ENCODE measurements at places on chromosomes 3 and 15. TPM values are rescaled to one million over a fixed set of nuclear protein-coding genes. Genes with fewer than 3 reads are reported as not detected.

DNA sequence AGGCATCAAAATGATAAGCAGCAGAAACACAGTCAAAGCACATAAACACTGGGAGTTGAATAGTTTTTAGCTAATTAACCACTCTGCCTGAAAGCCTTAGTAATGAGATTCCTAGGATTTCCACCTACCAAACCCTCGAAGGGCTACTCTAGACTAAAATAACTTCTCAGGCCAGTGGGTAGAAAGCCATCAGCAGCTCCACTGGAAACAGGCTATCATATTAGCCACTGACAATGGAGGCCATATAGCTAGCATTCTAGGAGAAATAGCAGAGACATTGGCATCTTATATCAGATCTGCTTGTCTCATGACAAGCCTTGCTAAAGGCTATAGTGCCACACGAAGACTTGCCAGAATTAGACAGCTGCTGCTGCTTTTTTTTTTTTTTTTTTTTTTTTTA, 4.5 kb upstream of the CAPN3 start:
- H3K27me3 ChIP-seq: no peaks in the 10 kb centered on the region
- DNase-seq: no peak
- no peaks in the 10 kb centered on the region for H3K4me1 ChIP-seq
- no peak overlapping the region for H3K4me3 ChIP-seq

DNA sequence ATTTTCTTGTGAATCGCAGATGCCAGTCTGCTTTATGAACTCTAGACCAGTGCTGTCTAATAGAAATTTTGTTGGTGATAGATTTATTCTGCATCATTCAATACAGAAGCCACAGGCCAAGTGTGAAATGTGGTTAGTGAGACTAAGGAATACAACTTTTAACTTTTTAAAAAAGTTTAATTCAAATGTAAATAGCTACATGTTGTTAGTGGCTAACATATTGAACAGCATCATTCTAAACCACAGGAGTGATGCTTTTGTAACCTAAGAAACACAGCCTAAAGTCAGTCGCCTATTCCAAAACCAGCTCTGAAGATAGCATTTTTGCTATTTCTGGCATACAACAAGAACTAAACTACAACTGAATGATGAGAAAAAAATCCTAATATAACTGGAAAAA, 164.8 kb upstream of the CBLB start:
- DNase-seq: no peak
- no peaks in the 10 kb centered on the region for H3K4me1 ChIP-seq
- no peaks in the 10 kb centered on the region for H3K36me3 ChIP-seq
- H3K27me3 ChIP-seq: no peaks in the 10 kb centered on the region

DNA sequence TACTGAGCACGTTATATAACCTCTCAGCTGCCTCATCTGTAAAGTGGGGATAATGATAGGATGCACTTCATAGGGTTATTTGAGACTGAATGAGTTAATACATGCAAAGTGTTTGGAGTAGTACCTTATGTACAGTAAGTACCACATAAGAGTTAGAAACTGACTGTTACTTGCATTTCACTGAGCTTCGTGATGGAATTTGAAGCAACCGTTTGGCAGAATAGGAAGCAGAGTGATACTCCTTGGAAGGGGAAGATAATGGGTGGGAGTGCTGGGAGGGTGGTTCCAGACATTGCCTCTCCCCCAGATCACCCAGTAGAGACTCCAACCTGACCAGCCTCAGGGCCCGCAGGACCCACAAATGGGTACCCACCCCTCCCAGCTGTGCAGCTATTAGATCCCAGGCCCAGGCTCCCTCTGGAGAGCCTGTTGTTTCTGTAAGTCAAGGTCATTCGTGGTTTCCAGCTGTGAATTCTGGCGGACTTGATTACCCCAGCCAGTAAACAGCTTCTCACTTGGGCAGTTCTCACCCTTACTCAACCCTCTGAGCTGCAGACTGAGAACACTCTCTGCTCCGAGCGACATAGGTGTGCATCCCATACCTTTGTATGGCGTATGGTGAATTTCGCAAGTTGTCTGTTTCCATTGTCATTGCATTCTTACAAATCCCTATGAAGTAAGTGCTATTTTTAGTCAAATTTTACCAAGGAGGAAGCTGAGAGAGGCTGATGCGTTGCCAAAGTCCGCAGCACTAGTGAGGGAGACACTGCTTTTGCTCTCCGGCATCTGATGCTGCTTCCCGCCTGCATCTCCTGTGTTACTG, 11.1 kb downstream of the ALPK3 start:
- no peaks in the 10 kb centered on the region for H3K4me1 ChIP-seq
- peak; percentile 57 for DNase-seq
- H3K27ac ChIP-seq: peak overlapping the region; percentile 58
- H3K4me3 ChIP-seq: no peak overlapping the region

GRCh38 chr3:31767920-31768319, 213.1 kb downstream of the OSBPL10 start:
- H3K27me3 ChIP-seq: no peaks in the 10 kb centered on the region
- H3K27ac ChIP-seq: no peak overlapping the region
- no peak overlapping the region for H3K4me3 ChIP-seq
- H3K36me3 ChIP-seq: no peaks in the 10 kb centered on the region

DNA sequence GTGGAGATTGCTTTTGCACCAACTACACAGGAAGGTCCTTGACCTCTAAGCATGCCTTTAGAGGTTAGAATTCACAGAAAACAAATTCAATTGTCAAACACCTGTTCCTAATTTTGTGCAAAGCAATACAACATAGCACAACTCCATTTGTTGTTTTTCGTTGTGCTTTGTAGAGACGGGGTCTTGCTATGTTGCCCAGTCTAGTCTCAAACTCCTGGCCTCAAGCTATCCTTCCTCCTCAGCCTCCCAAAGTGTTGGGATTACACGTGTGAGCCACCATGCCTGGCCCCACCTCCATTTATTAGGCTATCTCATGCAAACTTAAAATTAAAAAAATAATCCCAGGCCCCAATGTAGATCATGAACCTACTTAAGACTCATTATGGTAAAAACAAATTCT, 6.0 kb downstream of the NCBP2 start:
- no peak for DNase-seq
- H3K36me3 ChIP-seq: no peaks in the 10 kb centered on the region
- H3K27me3 ChIP-seq: no peaks in the 10 kb centered on the region
- no peaks in the 10 kb centered on the region for H3K4me1 ChIP-seq

GRCh38 chr3:146542978-146543377, 1.4 kb downstream of the PLSCR1 start:
- peak overlapping the region; percentile 95 for H3K4me3 ChIP-seq
- no peak for DNase-seq
- no peaks in the 10 kb centered on the region for H3K4me1 ChIP-seq
- H3K36me3 ChIP-seq: no peaks in the 10 kb centered on the region
- H3K27me3 ChIP-seq: no peaks in the 10 kb centered on the region

- no peaks in the 10 kb centered on the region for H3K36me3 ChIP-seq
- H3K4me1 ChIP-seq: peaks cover 6% of the 10 kb centered on the region
- no peak for DNase-seq
- H3K27me3 ChIP-seq: no peaks in the 10 kb centered on the region
Observed at GRCh38 chr3:142028243-142028777, 121.0 kb downstream of the TFDP2 start.

DNA sequence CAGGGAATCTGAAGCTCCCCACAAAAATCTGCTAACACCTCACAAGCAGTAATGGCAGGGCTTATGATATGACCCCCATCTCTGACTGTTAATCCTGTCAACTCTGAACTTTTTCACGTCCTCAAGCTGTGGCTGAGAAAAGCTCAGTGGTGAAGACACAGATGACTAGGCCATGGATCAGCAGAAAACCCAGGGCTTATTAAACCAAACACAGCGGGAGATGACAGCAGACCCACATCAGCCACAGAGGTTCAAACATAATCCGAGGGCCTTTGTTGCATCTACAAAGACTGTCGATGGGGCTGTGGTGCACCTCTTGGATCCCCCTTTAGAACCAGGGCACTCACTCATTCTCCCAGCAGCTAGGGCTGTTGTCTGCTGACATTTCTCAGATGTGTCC, 50.4 kb downstream of the GLB1 start:
- H3K4me1 ChIP-seq: no peaks in the 10 kb centered on the region
- H3K4me3 ChIP-seq: no peak overlapping the region
- no peaks in the 10 kb centered on the region for H3K36me3 ChIP-seq
- no peaks in the 10 kb centered on the region for H3K27me3 ChIP-seq
- no peak for DNase-seq

- no peaks in the 10 kb centered on the region for H3K27me3 ChIP-seq
- H3K4me1 ChIP-seq: no peaks in the 10 kb centered on the region
- H3K36me3 ChIP-seq: no peaks in the 10 kb centered on the region
Observed at GRCh38 chr15:50107591-50108408, 11.2 kb downstream of the ATP8B4 start.

GRCh38 chr3:177449360-177450006, 252.2 kb upstream of the TBL1XR1 start:
- H3K4me1 ChIP-seq: no peaks in the 10 kb centered on the region
- H3K4me3 ChIP-seq: no peak overlapping the region
- no peaks in the 10 kb centered on the region for H3K27me3 ChIP-seq
- peak; percentile 46 for DNase-seq
- peak overlapping the region; percentile 44 for H3K27ac ChIP-seq

- H3K36me3 ChIP-seq: no peaks in the 10 kb centered on the region
- no peak overlapping the region for H3K4me3 ChIP-seq
- no peak for DNase-seq
- no peaks in the 10 kb centered on the region for H3K4me1 ChIP-seq
- H3K27ac ChIP-seq: no peak overlapping the region
Observed at GRCh38 chr3:27578032-27578431, 93.8 kb upstream of the SLC4A7 start.

DNA sequence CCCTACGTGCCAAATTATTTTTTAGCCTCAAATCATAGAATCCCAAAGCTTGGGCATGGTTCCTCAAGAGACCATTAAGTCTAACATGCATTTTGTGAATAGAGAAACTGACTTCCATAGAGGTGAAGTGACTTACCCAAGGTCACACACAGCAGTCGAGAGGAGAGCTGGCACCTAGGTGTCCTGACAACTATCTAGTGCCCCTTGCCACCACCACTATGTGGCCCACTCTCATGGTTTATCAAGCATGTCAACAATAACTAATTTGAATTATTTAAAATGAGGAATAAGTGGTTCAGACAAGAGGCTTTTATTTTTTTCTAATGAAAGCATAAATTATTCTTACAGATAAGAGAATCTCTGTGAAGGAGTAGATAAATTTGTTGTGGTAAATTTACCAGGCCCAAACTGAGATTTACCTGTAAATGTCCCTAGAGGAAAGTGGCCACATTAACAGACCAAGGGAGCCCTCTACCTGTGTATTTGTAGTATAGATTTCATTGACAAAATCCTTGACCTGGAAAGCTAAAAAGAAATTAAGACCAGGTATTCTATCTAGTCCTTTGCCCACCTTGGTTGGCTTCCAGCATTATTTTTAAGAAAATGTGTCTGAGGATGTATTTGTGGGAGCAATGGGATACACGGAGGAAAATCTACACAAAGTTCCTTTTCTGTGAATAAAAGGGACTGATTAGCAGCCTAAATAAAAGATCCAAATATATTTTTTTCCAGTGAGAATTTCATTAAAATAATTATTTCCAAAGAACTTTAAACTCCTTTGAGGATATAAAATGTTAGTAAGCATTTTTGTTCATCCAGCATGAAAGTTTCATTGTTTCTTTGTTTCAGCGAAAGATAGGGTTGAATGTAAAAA, 49.1 kb downstream of the IQCH start:
- DNase-seq: peak; percentile 33
- no peaks in the 10 kb centered on the region for H3K27me3 ChIP-seq
- no peaks in the 10 kb centered on the region for H3K36me3 ChIP-seq
- no peaks in the 10 kb centered on the region for H3K4me1 ChIP-seq
- H3K27ac ChIP-seq: no peak overlapping the region

DNA sequence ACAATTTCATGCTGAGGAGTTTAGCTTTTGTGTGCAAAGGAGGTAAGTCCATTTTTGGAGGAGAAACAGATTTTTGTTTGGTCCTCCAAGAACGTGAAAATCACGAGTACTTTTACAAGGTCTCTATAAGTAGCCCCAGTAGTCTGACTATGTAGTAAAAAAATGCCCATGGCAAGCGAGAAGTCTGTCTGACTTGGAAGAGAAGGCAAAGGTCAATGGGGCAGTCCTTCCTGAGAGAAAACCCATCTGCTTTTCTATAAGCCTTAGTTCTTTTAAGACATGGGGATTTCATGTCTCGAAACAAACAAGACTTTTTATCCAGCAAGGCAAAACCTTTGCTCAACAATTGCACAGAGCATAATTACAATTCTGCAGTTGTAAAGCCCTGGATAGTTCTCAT, 183.2 kb downstream of the GAP43 start:
- H3K4me1 ChIP-seq: no peaks in the 10 kb centered on the region
- no peaks in the 10 kb centered on the region for H3K36me3 ChIP-seq
- H3K4me3 ChIP-seq: no peak overlapping the region
- H3K27me3 ChIP-seq: no peaks in the 10 kb centered on the region

GRCh38 chr3:69869643-69870042, 129.9 kb upstream of the SAMMSON start:
- no peaks in the 10 kb centered on the region for H3K36me3 ChIP-seq
- no peaks in the 10 kb centered on the region for H3K27me3 ChIP-seq
- DNase-seq: no peak
- no peak overlapping the region for H3K27ac ChIP-seq
- H3K4me1 ChIP-seq: peaks cover 12% of the 10 kb centered on the region

- no peaks in the 10 kb centered on the region for H3K36me3 ChIP-seq
- H3K27me3 ChIP-seq: no peaks in the 10 kb centered on the region
- no peak overlapping the region for H3K27ac ChIP-seq
- no peak for DNase-seq
Observed at GRCh38 chr3:33063651-33064051, 33.3 kb downstream of the GLB1 start.

- no peaks in the 10 kb centered on the region for H3K4me1 ChIP-seq
- no peaks in the 10 kb centered on the region for H3K27me3 ChIP-seq
- DNase-seq: no peak
- no peak overlapping the region for H3K27ac ChIP-seq
- no peaks in the 10 kb centered on the region for H3K36me3 ChIP-seq
- H3K4me3 ChIP-seq: no peak overlapping the region
Observed at GRCh38 chr3:94162700-94163099, 99.8 kb downstream of the NSUN3 start.

- H3K27me3 ChIP-seq: no peaks in the 10 kb centered on the region
- no peak for DNase-seq
- no peaks in the 10 kb centered on the region for H3K36me3 ChIP-seq
- no peak overlapping the region for H3K27ac ChIP-seq
- H3K4me1 ChIP-seq: no peaks in the 10 kb centered on the region
- no peak overlapping the region for H3K4me3 ChIP-seq
Observed at GRCh38 chr3:134194247-134194646, 56.4 kb downstream of the RYK start.

DNA sequence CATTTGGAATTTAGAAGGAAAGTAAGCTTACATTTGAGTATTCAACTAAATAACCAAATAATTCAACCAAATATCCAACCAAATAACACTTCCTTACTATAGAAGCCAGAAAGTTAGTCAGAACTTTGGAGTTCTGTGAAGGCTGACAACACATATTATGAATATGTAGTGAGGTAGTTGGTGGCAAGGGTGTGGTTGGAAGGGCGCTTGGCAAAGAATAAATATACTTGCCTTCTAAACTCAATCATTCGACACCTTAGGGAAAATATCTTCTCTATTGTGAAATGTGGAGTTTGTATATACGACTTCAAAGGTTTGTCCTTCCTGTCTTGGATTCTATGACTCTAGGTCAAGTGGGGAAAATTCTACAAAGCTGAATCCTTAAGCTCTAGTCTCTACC, 111.7 kb upstream of the OSTN start:
- H3K36me3 ChIP-seq: no peaks in the 10 kb centered on the region
- no peak overlapping the region for H3K4me3 ChIP-seq
- no peaks in the 10 kb centered on the region for H3K4me1 ChIP-seq
- H3K27me3 ChIP-seq: no peaks in the 10 kb centered on the region
- no peak for DNase-seq

C15orf62 gene
- 0.55 TPM for total RNA-seq

MYRIP gene
- 31.1 TPM for total RNA-seq

ARGFX gene
- total RNA-seq: not detected

LRRC3B gene
- total RNA-seq: 14.0 TPM

UROC1 gene
- not detected for total RNA-seq

MITF gene
- total RNA-seq: 18.2 TPM

GPR27 gene
- total RNA-seq: 5.0 TPM

CPN2 gene
- total RNA-seq: not detected

AGBL1 gene
- total RNA-seq: not detected

CPB1 gene
- not detected for total RNA-seq

SEC11A gene
- 117 TPM for total RNA-seq

Data from uterus (tissue), 4 donors.